Stimulated activated CD8-positive, alpha-beta memory T cell treated with anti-CD3 and anti-CD28 coated beads, Interleukin-12 subunit alpha, Interleukin-12 subunit beta, amount 100 ng/mL, for 4 hours (primary cell): ENCODE measurements at places on chromosomes 1 and 21.

- DNase-seq = no peak
Observed at GRCh38 chr1:230186003-230186863, 119.2 kb downstream of the GALNT2 start.

DNA sequence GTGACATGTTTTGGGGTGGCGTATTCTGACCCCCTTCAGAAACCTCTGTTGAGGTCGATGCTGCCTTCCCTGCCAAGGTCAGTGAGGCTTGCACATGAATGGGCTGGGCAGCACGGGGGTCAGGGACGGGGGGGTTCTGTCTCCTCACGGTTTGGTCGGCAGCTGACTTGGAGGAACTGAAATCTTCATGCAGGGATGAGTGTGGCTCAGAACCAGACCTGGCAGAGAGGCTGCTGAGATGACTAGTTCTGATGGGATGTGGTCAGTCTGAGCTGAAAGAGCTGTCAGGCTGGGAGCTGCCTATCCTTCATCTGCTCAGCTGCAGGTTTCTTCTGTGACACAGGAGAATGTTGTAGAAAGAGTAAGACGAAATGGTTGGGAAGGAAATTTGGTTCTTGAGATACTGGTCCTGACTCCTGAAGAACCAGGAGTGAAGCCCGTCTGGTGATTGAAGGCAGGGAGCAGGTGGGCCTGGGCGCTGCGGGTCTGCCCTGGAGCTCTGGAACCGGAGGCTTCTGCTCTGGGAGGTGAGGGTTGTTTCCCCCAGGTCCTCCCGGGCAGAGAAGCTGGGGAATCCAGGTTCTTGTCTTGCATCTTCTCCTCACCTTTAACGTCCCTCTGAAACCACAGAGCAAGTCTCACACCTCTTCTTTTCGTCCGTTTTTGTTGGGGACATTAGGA, 3.3 kb downstream of the SLX9 start:
- no peak for DNase-seq

- no peak for DNase-seq
Observed at GRCh38 chr1:80892539-80892938, 908.2 kb upstream of the ADGRL2 start.

DNA sequence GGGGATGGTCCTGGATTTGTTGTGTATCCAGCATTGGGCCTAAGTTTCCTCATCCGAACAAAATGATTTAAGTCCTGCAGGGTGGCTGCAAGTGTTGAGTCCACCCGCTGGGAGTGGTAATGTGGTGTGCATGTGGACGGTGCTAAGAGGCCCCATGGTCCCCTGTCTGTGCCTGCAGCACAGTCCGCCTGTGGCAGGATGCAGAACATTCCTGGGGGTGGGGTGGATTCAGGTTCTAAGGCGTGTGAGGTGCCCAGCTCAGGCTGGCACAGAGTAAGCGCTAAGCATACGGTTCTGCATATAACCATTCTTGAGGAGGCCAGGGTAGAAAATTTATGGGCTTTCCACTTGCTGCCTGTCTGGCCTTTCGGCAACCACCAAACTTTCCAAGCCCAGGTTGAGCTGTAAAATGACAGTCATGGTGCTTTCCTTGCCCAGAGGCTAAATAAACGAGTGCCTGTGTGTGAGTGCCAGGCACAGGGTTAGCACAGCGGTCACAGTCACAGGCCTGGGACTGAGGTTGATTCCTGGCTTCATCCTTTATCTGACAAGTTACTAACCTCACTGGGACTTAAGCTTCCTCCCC, 30.7 kb downstream of the SLC2A1 start:
- no peak for DNase-seq

- no peak for DNase-seq
Observed at GRCh38 chr1:3759796-3760195, 7.5 kb downstream of the CCDC27 start.

DNA sequence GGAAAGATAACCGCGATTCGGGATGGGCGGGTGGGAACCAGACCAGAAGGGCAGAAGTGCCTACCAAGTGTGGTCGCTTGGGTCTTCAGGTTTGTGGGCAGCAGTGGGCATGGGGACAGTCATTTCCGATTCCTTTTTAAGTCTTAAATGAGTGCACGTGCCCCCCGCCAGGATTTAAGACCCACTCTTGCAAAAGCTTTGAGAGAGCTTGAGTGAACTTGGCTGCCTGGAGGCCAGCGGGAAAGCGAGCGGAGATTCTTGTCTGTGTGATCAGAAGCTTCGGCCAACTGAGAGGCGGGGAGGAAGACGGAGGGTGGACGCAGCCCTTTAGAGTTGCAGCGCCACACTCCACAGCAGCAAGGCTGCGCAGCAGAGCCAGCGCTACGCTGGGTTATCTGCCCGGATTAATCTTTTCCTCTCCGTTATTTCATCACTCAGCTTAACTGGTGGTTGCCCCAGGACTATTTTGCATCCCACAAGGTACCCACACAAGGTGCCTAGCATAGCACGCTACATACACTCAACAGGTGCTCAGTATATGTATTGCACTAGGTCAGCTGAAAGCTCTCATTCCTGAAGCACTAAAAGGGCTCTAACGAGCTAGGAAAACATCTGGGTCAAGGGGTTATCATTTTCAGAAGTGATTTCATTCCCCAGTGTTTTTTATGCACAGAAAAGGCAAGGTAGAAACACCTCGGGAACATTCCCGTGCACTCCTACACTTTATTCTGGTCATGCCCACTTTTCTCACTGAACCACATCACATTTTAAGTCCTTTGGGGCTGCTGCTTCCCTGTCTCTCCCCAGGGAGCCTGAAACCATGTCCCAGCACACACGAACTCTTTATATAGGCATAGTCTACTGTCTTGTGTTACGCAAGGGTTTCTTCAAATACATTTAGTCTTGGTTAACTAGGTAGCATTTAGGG, 1.5 kb upstream of the BATF3 start:
- peak; percentile 19 for DNase-seq

DNA sequence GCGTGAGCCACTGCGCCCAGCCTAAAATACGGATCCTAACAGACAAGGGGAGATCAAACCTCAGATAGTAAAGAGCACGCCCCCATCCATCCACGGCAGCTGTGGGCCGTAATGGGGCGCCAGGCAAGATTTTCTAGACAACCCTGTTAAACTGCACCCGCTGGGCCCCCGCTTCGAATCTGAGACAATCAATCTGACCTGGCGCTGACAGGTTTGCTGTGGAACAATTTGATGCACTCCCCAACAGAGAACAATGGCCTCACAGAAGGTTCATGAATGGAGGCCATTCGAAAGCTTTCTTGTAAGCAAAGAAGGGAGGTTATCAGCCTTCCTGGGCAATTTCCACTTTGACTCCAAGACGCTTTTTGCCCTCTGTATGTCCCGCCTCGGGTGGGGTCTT, 30.5 kb downstream of the CLSTN1 start:
- no peak for DNase-seq

- DNase-seq = no peak
Observed at GRCh38 chr1:1483714-1484113, 12.1 kb downstream of the ATAD3B start.

GRCh38 chr1:233244183-233244582, 51.3 kb downstream of the PCNX2 start:
- no peak for DNase-seq

- no peak for DNase-seq
Observed at GRCh38 chr1:184752656-184753055, 2.0 kb downstream of the EDEM3 start.

DNA sequence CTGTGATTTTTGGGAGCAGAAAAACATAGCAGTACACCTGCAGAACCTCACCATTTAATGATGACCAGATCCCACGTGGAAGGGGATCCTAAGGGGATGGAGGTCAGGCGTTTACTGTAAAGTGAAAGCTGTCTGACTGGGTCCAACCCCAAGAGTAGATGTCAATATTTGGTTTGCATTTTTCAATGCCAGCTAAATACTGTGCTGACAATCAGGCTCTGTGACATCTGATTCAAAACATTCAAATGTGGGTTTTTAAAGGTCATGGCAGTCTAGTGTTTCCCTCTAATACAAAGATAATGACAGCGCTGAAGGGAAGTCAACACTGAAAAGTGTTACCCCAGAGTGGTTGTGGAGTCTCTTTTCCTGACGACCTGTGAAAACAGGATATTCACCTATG, 68.1 kb downstream of the SPAG17 start:
- no peak for DNase-seq

DNA sequence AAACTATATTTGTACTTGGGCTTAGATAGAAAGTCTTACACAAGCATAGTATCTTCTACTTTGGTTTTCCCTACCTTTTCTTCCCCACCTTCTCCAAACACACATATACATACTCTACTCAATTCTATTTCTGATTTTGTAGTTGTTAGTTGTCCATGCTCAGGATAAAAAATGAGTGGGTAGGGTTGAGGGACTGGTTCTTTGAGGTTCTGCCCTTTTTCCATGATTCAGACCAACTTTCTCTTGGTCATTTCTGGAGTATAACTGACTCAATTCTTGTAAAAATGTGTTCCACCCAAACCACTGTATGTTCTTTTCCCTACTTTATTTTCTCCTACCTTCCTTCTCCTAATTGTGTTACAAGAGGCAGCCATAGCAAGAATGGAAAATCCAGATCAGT, 3.3 kb downstream of the CFAP126 start:
- no peak for DNase-seq

GRCh38 chr1:197559244-197559643, 216.0 kb downstream of the DENND1B start:
- DNase-seq = no peak

- no peak for DNase-seq
Observed at GRCh38 chr1:8698937-8699447, 118.4 kb downstream of the RERE start.

GRCh38 chr1:45585110-45585426, 1.2 kb downstream of the NASP start:
- DNase-seq = no peak
